Spinal cord (tissue), 10 donors: ENCODE measurements at places on chromosomes 2 and 18.

- peaks cover 3% of the 10 kb centered on the region for H3K4me1 ChIP-seq
- no peak for DNase-seq
- no peak overlapping the region for H3K4me3 ChIP-seq
- H3K27ac ChIP-seq: peak overlapping the region; percentile 52
- H3K27me3 ChIP-seq: no peaks in the 10 kb centered on the region
- no peaks in the 10 kb centered on the region for H3K36me3 ChIP-seq
Measured at GRCh38 chr2:9897846-9898245, 53.6 kb upstream of the GRHL1 start.

DNA sequence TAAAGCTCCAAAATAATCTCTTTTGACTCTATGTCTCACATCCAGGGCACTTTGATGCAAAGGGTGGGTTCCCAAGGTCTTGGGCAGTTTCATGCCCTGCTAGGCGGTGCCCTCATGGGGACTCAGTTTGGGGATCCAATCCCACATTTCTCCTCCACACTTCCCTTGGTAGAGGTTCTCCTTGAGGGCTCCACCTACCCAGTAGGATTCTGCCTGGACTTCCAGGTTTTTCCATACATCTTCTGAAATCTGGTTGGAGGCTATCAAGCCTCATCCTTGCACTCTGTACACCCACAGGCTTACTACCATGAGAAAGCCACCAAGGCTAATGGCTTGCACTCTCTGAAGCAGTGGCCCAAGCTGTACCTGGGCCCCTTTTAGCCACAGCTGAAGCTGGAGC lies 49.8 kb upstream of the ERMN start:
- DNase-seq: no peak
- no peak overlapping the region for H3K27ac ChIP-seq
- no peaks in the 10 kb centered on the region for H3K4me1 ChIP-seq
- no peaks in the 10 kb centered on the region for H3K36me3 ChIP-seq
- no peak overlapping the region for H3K4me3 ChIP-seq
- no peaks in the 10 kb centered on the region for H3K27me3 ChIP-seq

GRCh38 chr2:142321706-142322280 lies 191.0 kb upstream of the LRP1B start:
- no peak for DNase-seq
- no peaks in the 10 kb centered on the region for H3K4me1 ChIP-seq
- no peaks in the 10 kb centered on the region for H3K36me3 ChIP-seq

DNA sequence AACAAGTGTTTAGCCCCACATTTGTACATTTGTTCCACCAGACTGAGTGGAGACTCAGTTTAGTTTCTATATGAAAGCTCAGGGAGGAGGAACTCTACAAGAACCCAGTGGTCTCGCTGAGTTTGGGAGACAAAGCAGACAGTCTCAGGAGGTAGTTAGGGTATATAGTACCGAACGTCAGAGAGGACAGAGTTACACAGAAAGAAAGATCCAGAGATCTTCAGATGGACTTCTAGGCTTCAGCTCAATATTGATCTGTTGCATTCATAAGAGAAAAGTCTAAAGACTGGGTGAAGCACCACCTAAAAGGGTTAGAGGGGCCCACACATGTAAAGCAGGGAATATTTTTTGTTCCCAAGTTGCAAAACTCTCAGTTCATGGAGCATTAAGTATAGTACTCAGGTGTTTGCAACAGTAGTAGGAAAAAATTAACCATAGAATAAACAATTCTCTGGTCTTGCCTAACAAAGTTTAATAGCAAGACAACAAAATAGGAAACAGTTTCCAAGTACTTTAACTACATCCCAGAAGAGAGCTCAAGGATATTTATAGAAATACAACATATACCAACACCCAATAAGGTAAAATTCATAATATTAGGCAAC lies 4.2 kb downstream of the TFPI start:
- no peak overlapping the region for H3K27ac ChIP-seq
- H3K27me3 ChIP-seq: no peaks in the 10 kb centered on the region
- H3K36me3 ChIP-seq: no peaks in the 10 kb centered on the region
- H3K4me1 ChIP-seq: no peaks in the 10 kb centered on the region
- H3K4me3 ChIP-seq: no peak overlapping the region
- no peak for DNase-seq

DNA sequence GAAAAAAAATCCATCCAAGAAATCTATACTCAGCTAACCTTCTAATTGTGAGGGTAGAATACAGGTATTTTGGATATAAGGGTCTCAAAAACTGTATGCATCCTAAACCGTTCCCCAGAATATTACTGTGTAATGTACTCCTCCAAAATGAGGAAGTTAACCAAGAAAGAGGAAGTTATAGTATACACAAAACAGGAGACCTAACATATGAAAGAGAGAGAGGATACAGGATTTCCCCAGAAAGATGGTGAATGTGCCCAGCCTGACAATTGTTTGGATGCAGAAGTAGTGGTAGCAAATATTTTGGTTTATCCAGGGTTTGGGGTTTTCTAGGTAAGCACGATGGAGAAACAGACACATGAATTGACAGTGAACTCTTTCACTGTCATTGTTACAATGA lies 50.6 kb downstream of the GALNT3 start:
- H3K4me3 ChIP-seq: no peak overlapping the region
- no peaks in the 10 kb centered on the region for H3K27me3 ChIP-seq
- H3K4me1 ChIP-seq: no peaks in the 10 kb centered on the region

- no peaks in the 10 kb centered on the region for H3K36me3 ChIP-seq
- no peak for DNase-seq
- H3K27ac ChIP-seq: no peak overlapping the region
- H3K4me3 ChIP-seq: no peak overlapping the region
- no peaks in the 10 kb centered on the region for H3K4me1 ChIP-seq
Measured at GRCh38 chr2:81767187-81767912, 1462.8 kb upstream of the LRRTM1 start.

DNA sequence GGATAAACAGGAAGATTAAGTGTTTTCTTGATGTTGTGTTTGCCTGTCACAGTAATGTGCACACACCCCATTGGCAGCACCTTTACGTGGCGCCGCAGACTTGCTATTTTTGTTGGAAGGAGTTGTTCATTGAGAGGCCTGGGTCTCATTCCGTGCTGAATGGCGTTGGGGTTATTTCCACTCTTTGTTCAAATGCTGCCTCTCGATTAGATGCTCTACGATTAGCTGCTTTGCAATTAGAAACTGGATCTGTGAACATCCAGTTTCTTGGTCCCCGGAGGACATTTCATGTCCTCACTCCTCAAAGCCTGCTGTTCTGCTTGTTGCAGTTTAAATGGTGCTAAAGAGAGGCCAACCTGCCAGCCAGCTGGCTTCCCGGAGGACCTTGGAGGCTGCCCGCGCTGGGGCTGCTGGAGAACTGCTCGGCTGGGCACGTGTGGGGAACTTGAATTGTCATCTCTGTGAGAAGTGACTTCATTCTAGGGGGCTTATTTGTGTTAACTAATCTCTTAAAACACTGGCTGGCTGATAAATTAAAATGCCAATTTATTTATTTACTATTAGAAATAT lies 117.4 kb upstream of the NABP1 start:
- H3K4me3 ChIP-seq: no peak overlapping the region
- H3K27me3 ChIP-seq: no peaks in the 10 kb centered on the region
- peaks cover 8% of the 10 kb centered on the region for H3K4me1 ChIP-seq
- H3K27ac ChIP-seq: no peak overlapping the region
- no peaks in the 10 kb centered on the region for H3K36me3 ChIP-seq
- no peak for DNase-seq
